ENCODE measurements at places on chromosomes 12 and 14.

DNA sequence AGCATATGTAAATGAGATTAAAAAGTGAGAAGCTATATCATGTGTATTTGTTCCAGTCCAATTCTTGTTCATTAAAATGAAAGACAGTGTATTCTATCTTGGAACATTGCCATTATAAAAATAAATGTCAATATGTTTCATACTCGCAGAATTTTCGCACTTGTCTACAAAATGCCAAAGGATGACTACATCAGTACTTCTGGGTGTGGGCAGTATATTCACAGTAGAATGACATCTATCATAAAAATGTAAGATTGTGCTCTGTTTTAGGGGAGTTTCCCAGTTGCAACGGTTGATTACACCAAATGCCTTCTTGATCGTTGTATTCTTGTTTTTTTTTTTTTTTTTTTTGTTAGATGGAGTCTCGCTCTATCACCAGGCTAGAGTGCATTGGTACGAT, 292.3 kb upstream of the E2F7 start:
- DNase-seq: no peak

DNA sequence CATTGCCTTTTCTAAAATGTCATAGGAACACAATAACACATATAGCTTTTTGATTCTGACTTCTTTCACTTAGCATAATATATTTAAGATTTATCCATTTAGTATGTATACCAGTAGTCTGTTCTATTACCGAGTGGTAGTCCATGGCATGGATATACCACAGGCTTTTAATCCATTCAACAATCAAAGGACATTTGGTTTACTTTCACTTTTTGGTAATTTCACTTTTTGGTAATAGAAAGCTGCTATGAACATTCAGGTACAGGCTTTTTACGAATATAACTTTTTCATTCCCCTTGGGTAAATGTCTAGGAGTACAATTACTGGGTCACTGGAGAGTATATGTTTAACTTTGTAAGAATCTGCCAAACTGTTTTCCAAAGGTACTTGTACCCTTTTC, 100.7 kb upstream of the PRICKLE1 start:
- no peak for DNase-seq

DNA sequence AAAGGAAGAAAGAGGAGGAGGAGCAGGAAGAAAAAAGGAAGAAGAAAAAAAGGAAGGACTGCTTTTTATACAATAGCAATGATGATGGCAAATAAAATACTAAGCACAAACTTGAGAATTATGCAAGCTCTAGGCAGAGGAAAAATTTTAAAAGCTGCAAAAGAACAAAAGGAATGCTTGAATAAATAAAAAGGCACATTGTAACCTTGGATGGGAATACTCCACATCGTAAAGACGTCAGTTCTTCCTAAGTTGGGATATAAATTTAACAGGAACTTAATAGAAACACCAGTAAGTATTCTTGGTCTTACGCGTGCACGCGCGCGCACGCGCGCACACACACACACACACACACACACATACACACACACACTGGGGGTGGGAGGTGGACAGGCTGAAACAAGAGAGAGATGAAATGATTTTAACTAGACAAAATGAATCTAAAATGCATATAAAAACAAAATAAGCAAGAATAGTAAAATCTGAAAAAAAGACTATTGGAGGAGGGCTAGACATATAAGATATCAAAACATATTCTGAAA, 43.0 kb downstream of the SERPINA3 start:
- DNase-seq: no peak

DNA sequence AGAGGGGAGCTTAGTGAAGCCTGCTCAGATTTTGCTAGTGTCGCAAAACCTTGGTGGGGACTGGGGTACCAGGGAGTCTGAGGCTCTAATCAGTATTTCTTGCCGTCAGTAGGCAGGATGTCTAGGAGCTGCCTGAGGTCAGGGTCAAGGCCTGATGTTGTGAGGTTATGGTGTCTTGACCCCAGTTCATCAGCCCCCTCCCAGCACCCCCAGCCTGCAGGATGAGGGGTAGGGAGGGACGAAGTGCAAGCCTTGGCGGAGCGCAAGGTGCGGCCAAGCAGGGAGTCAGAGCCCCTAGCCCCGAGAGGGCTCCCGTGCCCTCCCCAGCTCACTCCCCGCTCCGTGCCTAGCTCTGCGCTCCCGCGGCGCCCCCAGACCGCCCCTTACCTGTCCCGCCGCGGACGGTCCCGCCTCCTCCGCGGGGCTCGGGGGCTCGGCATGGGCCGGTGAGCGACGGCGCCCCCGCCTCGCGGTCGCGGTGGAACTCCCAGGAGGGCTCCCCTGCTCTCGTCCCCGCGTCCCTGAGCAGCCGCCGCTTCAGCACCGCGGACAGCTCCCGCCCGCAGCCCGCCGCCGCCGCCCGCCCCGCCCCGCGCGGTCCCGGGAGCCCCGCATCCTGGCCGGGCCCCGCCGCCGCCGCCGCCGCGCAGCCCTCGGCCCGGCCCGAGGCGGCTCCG, 347 bp downstream of the SYNDIG1L start:
- DNase-seq: no peak

GRCh38 chr12:91818227-91819131, 327.2 kb downstream of the BTG1 start:
- DNase-seq: no peak

DNA sequence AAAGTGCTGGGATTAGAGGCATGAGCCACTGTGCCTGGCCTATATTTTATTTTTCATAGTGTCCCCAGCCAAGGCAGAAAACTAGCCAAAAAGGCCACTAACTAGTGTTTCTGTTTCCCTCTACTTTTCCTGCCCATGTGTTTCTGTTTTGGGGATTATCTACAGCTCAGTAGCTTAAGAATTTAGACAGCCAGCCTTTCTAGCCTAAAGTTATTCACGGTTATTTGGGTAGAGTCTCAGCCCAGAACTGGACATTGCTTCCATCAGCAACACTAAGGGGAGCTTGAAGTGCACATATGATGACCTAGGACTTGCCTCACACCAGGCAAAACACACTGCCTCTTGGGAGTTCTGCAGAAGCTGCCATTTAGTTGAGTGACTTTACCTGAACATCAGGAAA, 17.9 kb downstream of the PROX2 start:
- no peak for DNase-seq

GRCh38 chr14:35414365-35414764, 9.8 kb upstream of the NFKBIA start:
- DNase-seq: peak; percentile 41

DNA sequence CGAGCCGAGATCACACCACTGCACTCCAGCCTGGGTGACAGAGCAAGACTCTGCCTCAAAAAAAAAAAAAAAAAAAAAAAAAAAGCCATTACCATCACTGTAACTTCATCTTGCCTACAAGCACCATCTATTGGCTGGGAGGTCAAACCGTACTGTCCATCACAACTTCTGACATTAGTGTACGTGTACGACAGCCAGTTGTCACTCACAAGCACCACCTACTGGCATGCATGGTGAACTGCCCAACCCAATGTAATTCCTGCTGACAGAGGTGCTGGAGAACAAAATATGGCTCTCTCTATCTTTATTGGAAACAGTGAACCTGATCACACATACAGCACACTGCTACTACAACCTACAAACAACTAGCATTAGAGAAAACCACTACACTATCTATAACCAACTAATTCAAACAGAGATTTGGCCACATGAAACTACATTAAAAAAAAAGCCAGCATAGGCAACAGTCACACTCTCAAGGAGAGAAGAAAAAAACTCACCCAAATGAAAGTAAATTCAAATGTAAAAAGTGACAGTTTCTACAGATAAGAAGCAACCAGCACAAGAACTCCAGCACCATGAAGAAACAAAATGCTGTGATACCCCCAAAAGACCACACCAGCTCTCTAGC, 82.3 kb downstream of the PUS7L start:
- DNase-seq: no peak

DNA sequence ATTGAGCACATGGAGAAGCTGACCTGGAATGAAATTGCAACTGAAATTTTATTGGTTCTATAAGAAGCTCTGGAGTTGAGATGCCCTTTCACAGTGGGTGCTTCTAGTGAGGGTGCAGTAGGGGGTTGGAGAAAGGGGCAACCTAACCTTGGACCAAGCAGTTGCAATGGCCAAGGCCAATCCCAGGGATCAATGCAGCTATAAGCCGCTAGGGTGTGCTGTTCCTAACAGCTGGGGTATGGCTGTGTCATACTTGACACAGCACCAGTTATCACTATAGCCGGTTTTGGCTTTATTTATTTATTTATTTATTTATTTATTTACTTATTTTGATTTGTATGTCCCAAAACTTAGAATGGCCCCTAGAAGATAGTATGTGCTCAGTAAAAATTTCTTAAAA, 505.9 kb downstream of the FLRT2 start:
- DNase-seq: no peak

GRCh38 chr14:74954232-74954946, 1.0 kb downstream of the PGF start:
- no peak for DNase-seq

- DNase-seq: no peak
These were observed 314.5 kb upstream of the LMO3 start for GRCh38 chr12:16920451-16920850.

DNA sequence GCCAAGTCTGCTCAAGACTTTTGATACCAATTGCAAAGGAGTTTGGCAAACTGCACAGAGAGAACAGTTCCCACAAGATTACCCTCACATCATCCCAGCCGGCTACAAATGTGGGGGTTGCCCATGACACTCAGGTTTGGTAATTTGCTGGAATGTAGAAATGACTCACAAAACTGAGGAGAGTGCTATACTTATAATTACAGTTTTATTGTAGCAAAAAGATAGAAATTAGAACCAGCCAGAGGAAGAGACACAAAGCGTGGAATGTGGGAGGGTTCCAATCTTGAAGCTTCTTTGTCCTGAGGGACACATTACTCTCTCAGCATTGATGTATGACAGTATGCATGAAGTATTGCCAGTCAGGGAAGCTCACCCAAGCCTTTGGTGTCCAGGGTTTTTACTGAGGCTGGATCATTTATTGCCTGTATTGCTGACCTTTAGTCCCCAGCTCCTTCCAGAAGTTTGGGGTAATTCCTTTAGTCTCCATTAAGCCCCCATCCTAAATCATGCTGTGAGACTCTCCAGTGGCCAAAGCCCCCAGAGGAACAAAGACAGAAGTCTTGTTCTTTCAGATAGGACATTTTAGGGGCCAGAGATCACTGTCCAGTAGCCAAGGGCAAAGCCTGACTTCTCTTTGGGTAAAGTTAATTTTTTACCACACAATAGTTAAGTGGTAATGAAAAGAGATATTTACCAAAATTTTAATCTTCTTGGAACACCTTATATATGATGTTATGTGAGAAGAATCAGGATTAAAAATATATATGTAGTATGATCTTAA, 9.9 kb downstream of the TBK1 start:
- peak; percentile 93 for DNase-seq

DNA sequence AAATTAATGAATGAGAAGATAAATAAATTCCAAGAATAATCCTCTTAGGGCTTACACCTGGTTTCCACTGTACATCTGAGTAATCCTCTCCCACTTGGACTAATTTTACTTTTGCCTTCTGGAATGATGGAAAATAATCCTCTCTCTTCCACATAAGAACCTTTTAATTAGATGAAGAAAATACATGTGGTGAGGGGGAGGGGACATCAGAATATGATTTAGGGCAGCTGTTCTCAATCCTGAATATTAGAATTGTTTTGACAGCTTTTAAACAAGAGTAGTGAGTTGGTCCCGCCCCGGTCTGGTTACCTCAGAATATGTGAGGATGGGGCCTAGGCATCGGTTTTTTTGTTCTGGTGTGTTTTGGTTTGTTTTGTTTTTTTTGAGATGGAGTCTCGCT, 51.5 kb downstream of the HECTD4 start:
- DNase-seq: no peak

DNA sequence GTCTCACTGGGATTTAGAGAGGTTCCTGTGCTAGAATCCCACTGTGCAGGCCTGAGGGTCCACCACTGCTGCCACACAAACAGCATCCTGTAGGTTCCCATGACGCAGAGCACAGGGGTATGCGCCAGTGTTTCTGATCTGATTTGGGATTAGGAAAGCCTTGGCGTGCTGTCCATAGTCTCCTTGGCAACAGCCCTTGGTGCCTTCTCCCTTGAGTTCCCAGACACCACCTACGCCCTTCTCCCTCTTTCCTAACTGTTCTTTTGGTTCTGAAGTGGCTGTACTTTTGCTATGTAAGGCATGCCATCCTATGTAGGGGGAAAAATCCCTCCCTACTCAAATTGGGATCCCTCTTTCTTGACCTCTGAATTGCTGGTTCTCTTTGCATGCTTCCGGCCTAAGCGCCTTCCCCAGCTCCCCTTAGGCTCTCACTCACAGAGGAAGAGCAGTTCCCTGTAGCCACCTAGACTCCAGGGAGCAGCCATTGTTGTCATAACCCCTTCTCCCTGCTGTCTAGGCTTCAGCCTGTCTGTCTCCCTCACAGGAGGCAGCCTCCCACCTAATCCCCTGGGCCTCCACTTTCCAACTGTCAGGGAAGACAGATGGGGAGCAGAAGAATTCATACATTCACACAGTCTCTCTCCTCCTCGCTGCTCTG, 14.8 kb upstream of the RIC8B start:
- no peak for DNase-seq

GRCh38 chr12:8493084-8493483, 20.2 kb upstream of the CLEC4D start:
- DNase-seq: peak; percentile 2

DNA sequence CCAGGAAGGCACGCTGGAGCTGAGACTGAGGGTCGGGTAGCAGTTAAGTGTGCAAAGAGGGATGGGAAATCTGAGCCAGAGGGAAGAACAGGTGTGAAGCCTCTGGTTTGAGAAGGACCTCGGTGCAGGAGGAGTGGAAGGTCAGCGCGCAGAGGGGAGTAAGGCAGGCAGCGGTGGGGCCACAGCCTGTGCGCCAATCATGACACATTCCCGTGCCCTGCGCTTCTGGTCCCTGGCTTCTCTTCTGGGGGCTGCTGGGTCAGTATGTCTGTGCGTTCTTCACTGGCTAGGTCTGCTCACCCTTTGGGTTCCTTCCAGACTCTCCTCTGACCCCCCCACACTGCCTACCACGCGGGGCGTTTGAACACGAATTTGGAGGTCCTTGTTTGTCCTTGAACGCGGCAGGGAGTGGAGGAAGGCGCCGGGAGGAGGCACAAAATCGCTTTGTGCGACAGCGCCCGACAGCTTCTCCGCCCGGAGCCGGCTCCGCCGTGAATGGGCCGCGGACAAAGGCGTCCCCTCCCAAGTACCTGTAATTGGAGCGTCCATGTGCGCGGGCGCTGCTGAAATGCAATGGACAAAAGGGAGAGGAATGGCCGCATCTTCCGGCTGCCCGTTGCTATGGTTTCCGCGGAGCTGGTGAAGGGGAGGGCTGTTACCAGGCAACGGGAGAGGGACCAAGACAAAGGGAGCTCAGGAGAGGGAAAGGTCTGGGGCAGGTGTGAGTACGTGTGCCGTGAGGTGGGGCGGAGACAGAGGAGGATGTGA, 207.2 kb upstream of the SRRM4 start:
- no peak for DNase-seq

GRCh38 chr12:111434680-111435338, 29.1 kb downstream of the SH2B3 start:
- DNase-seq: no peak

DNA sequence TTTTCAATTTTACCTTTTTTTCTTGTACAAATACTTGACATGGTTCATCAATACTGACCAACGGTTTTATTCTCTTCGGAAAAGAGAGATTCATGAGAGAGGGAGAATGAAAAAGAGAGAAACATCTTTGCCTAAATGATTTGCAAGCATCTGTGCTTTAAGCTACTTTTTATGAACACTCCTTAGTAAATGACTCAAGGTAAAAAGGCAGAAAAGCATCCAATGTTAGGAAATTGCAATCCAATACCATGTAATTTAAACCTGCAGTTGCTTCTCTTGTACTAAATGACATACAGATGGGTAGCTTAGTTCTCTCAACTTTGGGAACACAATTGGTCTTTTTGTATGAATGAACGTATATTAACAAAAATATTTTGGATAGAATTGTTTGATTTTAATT, 46.1 kb downstream of the MSRB3 start:
- no peak for DNase-seq
